ENCODE measurements at places on chromosomes 4 and X.
A peak's percentile ranks its signal among the peaks of the same experiment; 100 is the strongest.

DNA sequence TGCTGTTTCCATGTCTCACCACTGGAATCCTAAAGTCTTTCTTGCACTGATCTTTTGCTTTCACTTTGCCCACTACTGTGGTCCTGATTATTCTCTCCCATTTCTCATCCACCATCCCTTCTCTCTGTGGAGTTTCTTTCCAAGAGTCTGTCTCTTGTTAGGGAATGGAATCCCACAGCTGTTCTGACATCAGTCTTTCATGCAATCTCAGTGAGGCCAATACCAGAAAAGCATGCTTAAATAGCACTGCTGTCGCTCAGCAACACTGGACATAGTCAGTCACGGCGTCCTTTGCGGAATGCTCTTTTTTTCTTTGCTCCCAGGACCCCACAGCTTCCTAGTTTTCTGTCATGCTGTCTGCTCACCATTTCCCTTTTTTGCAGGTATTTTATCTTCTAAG is 20.1 kb downstream of the SLITRK4 start:
- DNase-seq = no peak

DNA sequence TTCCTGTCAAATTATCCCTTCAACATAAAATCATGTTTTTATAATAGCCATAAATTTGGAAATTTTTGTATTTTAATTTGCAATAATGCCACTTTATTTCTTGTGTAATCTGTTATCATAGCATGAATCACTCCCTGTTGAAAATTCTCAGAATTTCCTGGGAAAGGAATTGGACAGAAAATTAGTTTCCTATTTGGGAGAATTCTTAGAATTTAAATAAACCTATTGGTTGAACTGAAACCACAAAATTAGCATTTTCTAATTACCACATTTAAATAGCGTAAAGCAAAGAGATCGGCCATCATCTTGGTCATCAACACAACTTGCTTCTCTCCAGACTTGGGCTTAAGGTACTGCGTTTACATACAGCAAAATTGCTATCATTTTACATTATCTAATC is at the start of gene CSN1S1:
TSS of gene CSN1S1 (plus strand) at position 301 of the 400 bp plus-strand sequence. CDS start 1,488 bp downstream, outside the sequence.
- no peak for DNase-seq

DNA sequence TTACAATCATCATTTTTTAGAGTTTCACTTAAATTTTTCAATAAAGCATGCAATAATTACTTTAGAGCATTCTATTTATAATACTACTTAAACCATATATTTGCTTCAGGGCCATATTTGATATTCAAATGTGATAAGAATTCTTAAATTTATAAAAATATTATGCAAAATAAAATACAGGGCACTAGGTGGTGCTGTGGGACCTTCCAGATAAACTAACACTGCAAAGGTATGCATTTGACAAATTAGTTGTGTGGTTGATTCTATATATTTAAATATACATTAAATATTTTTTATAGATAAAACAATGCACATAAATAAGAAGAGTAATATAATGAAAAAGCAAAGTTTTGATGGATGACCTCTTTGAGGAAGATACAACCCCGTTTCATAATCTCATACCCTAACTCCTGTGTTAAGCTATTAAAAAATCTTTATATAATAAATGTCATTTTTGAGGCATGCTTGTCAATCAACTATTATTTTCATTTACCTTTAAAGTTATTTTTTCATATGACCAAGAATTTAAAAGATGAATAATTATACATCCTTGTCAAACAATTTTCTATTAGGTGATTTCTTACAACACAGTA is 128.4 kb downstream of the REELD1 start:
- peak; percentile 13 for DNase-seq

GRCh38 chr4:54228056-54228527 is 1.0 kb upstream of the PDGFRA start:
- DNase-seq = peak; percentile 57

GRCh38 chr4:114349543-114350175 is 248.9 kb upstream of the UGT8 start:
- DNase-seq = peak; percentile 48

DNA sequence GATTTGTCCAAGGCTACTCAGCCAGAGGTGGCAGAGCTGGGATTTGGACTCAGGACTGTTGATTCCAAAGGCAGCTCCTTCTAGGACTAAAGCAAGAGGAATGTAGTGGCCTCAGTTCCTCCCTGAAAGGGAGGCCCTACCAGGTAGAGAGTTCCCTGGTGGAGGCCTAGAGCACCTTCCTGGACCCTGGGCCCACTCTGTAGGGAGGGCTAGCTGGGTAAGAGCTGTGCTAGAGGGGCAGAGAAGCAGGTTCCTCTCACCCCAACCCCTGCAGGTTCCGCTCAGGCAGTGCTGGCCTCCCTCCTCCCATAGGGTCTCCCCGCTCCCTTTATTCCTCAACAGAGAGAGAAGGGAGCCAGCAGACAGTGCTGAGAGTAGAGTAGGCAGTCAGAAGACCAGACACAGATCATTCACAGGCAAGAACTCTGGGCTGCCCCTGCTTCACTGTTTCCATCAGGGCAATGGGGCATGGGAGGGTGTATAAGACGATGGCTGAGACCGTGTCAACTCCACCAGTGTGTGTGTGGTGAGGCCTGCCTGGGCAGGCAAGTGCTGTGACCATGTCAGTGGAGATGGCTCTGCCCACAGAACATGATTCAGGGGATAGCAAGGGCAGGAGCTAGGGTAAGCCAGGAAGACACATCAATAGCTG is 12.4 kb upstream of the PJA1 start:
- no peak for DNase-seq

DNA sequence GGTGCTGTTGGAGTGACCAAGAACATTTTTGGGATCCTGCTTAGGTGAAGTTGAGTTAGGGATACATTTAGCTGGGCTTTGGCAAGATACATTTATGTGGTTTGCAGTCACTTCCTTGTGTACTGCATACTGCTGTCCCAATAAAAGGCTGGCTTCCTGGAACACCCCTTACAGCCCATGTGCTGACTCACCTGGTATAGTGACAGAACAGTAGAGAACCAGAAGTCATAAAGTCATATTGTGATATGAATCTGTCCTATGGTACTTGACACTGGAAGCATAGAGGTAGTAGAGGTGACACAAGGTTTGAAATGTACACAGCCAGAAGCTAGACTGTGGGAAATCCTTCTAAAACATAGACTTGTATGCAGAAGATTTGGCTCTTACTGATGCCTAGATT is 55.3 kb upstream of the SLC25A43 start:
- DNase-seq = no peak

DNA sequence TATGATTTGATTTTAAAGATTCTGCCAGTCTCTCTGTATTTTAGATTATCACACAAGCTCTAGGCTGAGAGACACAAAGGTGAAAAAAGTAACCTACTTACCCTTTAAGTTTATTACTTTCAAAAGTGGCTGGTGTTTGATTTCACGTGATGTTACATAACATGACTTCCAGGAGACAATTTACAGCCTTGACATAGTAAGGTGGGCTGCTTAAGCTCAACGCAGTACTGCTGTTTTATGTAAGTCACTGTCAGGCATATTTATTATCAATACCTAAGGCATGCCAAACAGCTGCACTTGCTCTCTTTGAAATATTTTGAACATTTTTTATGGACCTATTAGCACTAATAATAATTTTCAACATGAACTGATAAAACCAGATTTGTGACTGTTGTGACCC is 451.5 kb upstream of the FAM241A start:
- no peak for DNase-seq

DNA sequence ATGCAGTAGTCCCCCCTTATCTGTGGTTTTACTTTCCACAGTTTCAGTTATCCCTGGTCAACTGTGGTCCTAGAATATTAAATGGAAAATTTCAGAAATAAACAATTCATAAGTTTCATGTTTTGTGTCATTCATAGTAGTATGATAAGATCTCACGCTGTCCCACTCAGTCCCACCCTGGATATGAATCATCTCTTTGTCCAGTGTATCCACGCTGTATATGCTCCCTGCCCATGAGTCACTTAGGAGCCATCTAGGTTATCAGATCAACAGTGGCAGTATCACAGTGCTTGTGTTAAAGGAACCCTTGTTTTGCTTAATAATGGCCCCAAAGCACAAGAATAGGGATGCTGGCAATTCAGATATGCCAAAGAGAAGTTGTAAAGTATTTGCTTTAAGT is 16.2 kb upstream of the SYTL4 start:
- no peak for DNase-seq

DNA sequence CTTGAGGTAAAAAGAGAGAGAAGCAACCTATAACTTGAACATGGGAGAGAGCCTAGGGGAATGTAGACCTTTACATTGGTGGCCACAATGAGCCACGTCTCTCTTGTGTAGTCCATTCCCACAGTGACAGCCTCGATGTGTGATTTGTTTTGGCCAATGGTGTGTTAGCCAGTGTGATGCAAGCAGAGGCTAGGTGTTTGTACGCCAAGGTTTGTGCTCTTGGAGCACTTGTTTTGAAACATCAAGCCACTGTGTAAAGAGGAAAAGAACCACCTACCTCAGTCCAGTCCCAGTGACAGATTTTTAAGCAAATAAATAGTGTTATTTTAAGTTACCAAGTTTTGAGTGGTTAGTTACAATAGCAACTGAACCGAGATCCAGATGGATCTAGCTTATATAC is 23.9 kb upstream of the TMEM192 start:
- DNase-seq = no peak

- peak; percentile 24 for DNase-seq
Observed at GRCh38 chrX:9164086-9164485, 130.2 kb upstream of the FAM9B start.

- DNase-seq = no peak
Observed at GRCh38 chr4:36283912-36284465, 2.6 kb downstream of the DTHD1 start.

DNA sequence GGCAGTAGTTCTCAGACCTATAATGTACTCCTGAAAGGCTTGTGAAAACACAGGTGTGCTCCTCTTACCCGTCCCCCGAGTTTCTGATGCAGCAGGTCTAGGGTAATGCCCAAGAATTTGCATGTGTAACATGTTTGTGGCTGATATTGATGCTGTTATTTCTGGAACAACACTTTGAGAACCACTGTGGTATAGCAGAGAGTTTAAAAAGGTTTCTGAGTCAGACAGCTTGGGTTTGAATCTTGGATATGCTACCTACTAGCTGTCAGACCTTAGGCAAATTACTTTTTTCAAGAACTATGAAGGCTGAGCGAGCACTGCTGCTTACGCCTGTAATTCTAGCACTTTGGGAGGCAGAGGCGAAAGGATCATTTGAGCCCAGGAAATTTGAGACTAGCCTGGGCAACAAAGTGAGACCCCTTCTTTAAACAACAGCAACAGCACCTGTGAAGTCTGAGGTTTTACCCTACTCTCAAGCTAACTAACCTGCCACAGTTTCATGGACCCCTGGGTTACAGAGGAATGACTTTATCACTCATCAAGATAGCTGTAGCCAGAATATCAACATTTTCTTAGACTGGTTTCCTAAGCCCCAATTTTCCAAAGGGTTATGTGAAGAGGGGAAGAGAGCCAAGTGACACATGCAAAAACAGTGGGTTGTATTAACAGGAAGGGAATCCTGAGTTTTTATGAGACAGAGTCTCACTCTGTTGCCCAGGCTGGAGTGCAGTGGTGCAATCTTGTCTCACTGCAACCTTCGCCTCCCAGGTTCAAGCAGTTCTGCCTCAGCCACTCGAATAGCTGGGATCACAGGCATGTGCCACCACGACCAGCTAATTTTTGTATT is 5.1 kb downstream of the AFF1 start:
- DNase-seq = peak; percentile 32

DNA sequence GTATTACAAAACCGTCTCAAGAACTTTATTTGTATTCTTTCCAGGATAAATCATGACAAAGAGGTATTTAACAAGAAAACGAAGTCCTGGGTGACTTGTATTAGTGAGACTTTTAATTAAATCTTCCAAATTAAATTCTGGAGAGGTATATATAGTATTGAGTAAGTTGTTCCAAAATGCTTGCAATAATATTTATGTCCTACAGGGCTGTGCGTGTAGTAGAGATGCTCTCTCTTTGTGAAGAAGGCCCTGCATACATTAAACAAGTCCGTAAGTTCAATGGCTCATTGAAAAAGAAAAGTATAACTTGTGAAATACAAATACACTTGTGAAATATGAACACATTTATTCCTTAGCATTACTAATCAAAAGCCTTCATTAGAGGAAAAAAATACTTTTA is 211.4 kb downstream of the ARHGAP24 start:
- DNase-seq = no peak

- DNase-seq = no peak
Observed at GRCh38 chr4:135357091-135357490, 1155.5 kb upstream of the PABPC4L start.

- no peak for DNase-seq
Observed at GRCh38 chr4:153434190-153434589, 32.0 kb upstream of the TMEM131L start.

DNA sequence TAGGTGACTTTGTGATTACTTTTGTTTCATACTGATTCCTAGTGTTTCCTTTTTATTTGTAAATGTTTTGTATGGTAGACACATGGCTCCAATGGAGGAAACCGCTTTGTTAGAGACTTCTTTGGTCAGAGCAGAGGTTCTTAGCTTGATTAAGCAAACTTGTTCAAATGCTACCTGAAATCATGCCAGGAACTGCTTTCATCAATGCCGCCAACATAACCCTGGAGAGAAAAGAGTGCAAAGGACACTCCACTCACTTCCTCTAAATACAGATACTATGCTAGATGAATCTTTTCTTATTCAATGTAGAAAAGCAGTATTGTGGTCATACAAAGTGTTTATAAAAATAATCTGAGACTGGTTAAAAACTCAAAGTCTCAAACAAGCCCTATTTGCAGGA is 25.7 kb upstream of the COX7B2 start:
- DNase-seq = no peak

Data from astrocyte (in vitro differentiated cells and primary cell).